ENCODE measurements at places on chromosomes 1 and 21.

GRCh38 chr1:89546082-89546889 is 21.7 kb downstream of the LRRC8B start:
- peak; percentile 25 for DNase-seq

- DNase-seq, result peak; percentile 43
Observed at GRCh38 chr1:207603777-207604176, 41.2 kb upstream of the CR1L start.

DNA sequence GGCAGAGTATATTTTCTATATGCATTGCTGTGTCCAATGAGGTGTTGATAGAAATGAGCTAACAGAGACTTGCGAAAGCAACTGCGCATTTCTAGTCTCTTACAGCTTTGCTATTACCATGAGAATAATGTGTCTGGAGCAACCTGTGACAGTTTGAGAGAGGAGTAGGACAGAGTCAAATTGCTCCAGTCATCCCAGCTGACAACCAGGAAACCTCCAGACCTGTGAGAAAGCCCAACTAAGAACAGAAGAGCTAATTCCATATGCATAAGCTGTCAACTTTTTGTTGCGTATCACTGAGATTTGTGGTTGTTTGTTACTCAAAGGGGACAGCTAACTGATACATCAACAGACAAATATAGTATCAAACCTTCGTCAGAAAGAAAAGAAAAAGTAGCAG is 354.1 kb upstream of the LRRC7 start:
- no peak for DNase-seq

DNA sequence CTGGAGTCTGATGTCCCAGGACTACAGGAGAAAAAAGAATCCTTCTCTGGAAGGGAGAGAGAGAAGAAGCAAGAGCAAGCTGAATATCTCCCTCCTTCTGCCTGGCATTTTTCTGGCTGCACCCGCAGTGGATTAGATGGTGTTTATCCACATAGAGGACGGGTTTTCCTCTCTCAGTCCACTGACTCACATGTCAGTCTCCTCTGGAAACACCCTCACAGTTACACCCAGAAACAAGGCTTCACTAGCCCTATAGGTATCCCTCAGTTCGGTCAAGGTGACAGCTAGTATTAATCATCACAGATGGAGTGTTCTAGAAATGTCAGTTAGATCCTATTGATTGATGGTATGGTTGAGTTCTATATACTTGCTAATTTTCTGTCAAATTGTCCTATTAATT is 87.9 kb downstream of the RHOU start:
- DNase-seq, result no peak

GRCh38 chr1:191498318-191498717 is 659.9 kb upstream of the RGS18 start:
- DNase-seq, result peak; percentile 83

DNA sequence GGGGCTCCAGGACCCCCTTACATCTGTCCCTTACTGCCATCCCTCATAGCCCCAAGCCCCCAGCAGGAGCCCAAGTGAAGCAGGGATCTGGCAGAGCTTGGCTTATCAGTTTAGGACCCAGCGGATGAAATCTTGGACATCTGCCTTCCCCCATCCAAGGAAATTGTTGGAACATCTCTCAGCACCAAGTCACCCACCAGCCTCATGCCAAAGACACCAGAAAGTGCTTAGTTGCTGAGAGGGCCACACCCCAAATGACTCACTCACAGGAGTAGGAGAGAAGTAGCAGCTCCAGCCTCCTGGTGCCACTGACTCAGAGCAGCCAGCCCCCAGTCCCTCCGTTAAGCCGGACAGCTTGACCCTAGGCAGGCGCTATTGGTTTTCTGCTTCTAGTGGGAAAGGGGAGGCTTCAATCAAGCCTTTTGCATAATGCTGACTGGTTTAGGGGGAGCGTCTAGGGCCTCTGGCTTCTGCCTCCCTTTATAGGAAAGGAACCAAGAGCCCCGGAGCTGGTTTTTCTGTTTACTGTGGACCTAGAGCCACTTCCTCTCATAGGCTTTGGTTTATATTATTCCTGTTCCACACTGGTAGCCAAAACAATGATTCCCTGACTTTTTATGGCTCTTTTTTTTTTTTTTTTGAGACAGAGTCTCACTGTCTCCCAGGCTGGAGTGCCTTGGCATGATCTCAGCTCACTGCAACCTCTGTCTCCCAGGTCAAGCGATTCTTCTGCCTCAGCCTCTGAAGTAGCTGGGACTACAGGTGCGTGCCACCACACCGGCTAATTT is 114.2 kb upstream of the IPO9 start:
- peak; percentile 99 for DNase-seq

DNA sequence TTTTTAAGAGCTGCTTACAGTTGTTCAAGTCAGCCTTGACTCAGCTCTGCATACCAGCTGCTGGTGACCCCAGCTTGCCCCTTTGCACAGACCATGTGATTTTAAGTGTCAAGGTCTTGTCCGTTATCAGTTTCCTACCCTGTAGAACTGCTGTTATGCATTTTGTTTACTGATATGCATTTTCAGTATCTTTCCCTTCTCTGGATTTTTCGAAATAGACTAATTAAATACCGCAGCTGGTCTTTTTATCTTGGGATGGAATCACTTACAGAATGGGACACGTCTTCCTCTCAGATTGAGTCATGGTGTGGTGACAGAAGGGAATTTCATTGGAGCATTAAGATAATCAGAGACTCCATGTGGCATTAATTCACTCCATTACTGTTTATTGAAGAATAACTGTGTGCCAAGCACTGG is 145.6 kb downstream of the FMN2 start:
- no peak for DNase-seq

GRCh38 chr1:160285506-160285905 is 573 bp upstream of the PEX19 start:
- DNase-seq, result no peak

- peak; percentile 21 for DNase-seq
Observed at GRCh38 chr1:231421546-231421970, 529 bp downstream of the EGLN1 start.

Measured in RKO (cell line).